Mesothelial cell of epicardium (in vitro differentiated cells): ENCODE measurements at places on chromosomes 5 and 9.

DNA sequence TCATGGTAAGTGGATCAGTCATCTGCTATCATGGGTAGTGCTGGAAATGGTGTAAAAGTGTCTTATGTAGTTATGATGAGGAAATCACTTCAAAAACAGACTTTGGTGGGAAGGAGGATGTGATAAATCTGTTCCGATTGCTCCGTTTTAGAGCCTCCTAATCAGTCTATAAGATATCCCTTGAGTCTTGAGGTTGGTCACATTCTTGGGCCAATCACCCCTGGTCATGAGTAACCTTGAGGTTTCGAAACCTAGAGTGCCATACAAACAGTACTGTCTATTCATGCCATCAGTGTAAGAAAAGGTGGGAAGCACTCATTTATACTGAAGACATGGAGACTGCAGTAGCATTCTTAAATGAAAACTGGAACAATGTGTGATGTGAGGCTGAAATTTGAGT is 45.8 kb downstream of the LRRTM2 start:
- H3K4me3 ChIP-seq: no peak overlapping the region
- no peaks in the 10 kb centered on the region for H3K27me3 ChIP-seq
- H3K4me1 ChIP-seq: peaks cover 20% of the 10 kb centered on the region
- H3K36me3 ChIP-seq: peaks cover 36% of the 10 kb centered on the region

GRCh38 chr9:113176803-113177202 is 26.0 kb downstream of the SLC31A2 start:
- H3K27ac ChIP-seq: no peak overlapping the region
- H3K36me3 ChIP-seq: peaks cover 54% of the 10 kb centered on the region
- H3K4me1 ChIP-seq: no peaks in the 10 kb centered on the region
- no peak overlapping the region for H3K4me3 ChIP-seq

GRCh38 chr5:174457141-174457678 is 267.2 kb upstream of the MSX2 start:
- no peaks in the 10 kb centered on the region for H3K36me3 ChIP-seq
- DNase-seq: no peak
- no peak overlapping the region for H3K27ac ChIP-seq
- peaks cover 69% of the 10 kb centered on the region for H3K4me1 ChIP-seq
- H3K4me3 ChIP-seq: no peak overlapping the region
- no peaks in the 10 kb centered on the region for H3K27me3 ChIP-seq

DNA sequence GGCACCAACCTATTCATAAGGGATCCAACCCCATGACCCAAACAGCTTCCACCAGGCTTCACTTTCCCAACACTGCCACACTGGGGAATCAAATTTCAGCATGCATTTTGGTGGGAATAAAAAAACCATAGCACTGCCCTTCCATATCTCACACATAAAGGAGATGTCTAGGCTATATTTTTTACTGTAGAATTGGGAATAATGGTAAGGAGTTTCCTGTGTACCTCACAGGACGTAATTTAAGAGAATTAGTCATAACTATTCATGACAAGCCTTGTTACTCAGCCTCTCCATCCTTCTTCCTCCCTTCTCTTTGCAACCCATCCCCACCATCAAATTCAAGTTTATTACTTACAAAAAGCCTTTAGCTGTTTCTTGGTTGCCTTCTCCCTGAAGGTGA is 352.1 kb downstream of the MLLT3 start:
- no peak overlapping the region for H3K4me3 ChIP-seq
- H3K27ac ChIP-seq: no peak overlapping the region
- no peaks in the 10 kb centered on the region for H3K36me3 ChIP-seq
- peaks cover 6% of the 10 kb centered on the region for H3K27me3 ChIP-seq

DNA sequence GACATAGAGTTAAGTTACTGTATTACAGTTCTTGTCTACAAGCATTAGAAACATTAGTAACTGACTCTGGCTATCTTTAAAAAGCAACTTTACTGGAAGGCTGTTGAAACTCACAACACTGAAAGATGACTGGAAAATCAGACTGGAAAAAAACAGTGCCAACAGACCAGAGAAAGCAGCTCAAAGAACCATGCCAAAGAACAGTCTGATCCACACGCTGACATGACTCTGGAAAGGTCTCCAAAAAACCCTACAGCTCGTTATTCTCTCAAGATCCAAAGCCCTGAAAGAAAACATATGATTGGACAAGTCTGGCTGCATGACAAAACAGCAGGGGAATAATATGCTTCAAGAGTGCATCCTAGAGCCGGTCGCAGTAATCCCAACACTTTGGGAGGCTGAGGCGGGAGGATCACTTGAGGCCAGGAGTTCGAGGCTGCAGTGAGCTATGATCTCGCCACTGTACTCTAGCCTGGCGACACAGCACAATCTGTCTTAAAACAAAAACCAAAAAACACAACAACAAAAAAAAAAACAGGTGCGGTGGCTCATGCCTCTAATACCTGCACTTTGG is 5.6 kb downstream of the GOLPH3 start:
- H3K36me3 ChIP-seq: peaks cover 19% of the 10 kb centered on the region
- H3K4me1 ChIP-seq: peaks cover 35% of the 10 kb centered on the region
- no peak for DNase-seq
- no peaks in the 10 kb centered on the region for H3K27me3 ChIP-seq
- no peak overlapping the region for H3K4me3 ChIP-seq
- H3K27ac ChIP-seq: peak overlapping the region; percentile 5

GRCh38 chr5:56077796-56078233 is 83.1 kb upstream of the IL6ST start:
- DNase-seq: no peak
- H3K4me3 ChIP-seq: no peak overlapping the region
- H3K27ac ChIP-seq: no peak overlapping the region

DNA sequence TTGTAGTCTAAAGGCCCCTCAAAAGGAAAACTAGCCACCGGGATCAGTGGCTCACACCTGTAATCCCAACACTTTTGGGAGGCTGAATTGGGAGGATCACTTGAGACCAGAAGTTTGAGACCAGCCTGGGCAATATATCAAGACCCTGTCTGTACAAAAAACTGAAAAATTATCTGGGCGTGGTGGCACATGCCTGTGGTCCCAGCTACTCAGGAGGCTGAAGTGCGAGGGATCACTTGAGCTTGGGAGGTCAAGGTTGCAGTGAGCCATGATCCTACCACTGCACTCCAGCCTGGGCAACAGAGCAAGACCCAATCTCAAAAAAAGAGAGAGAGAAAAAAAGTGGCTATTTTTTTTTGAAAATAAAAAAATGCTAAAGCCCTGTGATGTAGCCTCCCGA is 55.2 kb downstream of the FBXW11 start:
- no peaks in the 10 kb centered on the region for H3K36me3 ChIP-seq
- H3K4me1 ChIP-seq: peaks cover 19% of the 10 kb centered on the region
- no peak for DNase-seq
- no peak overlapping the region for H3K27ac ChIP-seq
- no peak overlapping the region for H3K4me3 ChIP-seq

- H3K27ac ChIP-seq: no peak overlapping the region
- no peak overlapping the region for H3K4me3 ChIP-seq
- no peak for DNase-seq
- peaks cover 32% of the 10 kb centered on the region for H3K36me3 ChIP-seq
- H3K27me3 ChIP-seq: no peaks in the 10 kb centered on the region
These were observed 88.5 kb downstream of the SUSD1 start for GRCh38 chr9:112086627-112087026.

GRCh38 chr5:93995126-93995621 is 253.8 kb upstream of the POU5F2 start:
- H3K27ac ChIP-seq: no peak overlapping the region
- no peaks in the 10 kb centered on the region for H3K27me3 ChIP-seq
- H3K4me1 ChIP-seq: peaks cover 14% of the 10 kb centered on the region
- H3K36me3 ChIP-seq: peaks cover under 1% of the 10 kb centered on the region

DNA sequence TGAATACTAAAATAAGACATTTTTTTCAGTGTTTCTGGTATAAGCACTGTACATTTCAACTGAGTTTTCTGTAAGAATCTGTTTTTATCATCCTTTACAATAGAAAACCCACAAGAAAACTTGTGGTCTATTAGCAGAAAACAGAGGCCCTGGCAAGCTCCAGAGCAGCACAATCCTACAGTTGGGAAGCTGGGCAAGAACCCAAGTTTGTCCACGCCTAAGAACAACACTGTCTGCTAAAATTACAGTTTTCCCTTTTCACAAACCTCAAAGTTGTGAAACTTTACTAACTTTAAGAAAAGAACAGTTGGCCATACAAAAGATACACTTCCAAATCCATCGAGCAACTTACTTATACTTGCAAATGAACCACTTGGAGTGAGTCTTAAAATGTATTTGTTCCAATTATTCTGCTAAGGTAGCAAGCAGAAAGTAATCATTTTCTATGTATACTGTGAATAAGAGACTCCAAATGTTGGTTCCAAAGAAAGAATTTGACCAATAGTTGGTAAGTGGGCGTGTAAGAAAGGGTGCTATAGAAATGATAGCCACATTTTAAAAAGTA is 982.0 kb upstream of the ARRDC3 start:
- no peaks in the 10 kb centered on the region for H3K36me3 ChIP-seq
- no peaks in the 10 kb centered on the region for H3K4me1 ChIP-seq
- no peak for DNase-seq

- H3K27ac ChIP-seq: no peak overlapping the region
- no peak for DNase-seq
- H3K36me3 ChIP-seq: peaks cover 3% of the 10 kb centered on the region
These were observed 8.5 kb upstream of the GLT6D1 start for GRCh38 chr9:135647884-135648283.

DNA sequence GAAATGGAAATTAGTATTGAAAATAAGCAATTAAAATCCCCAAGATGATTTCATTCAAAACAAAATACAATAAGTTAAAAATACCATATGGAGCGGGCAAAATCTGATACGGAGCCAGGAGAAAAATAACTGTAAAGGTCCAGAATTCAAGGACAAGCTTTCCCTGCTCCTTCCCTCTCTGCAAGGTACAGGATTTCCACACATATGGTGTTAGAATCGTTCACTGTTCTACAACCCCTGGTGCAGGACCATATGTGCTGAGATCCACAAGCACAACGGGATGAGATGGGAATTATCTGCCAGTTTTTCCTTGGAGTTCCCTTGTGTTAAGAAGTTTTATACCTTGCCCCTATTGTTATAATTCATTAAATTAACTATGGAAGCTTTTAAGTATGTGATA is 94.7 kb upstream of the DMAC1 start:
- DNase-seq: no peak
- H3K27ac ChIP-seq: no peak overlapping the region
- no peaks in the 10 kb centered on the region for H3K27me3 ChIP-seq
- H3K4me1 ChIP-seq: no peaks in the 10 kb centered on the region
- H3K36me3 ChIP-seq: no peaks in the 10 kb centered on the region
- no peak overlapping the region for H3K4me3 ChIP-seq

DNA sequence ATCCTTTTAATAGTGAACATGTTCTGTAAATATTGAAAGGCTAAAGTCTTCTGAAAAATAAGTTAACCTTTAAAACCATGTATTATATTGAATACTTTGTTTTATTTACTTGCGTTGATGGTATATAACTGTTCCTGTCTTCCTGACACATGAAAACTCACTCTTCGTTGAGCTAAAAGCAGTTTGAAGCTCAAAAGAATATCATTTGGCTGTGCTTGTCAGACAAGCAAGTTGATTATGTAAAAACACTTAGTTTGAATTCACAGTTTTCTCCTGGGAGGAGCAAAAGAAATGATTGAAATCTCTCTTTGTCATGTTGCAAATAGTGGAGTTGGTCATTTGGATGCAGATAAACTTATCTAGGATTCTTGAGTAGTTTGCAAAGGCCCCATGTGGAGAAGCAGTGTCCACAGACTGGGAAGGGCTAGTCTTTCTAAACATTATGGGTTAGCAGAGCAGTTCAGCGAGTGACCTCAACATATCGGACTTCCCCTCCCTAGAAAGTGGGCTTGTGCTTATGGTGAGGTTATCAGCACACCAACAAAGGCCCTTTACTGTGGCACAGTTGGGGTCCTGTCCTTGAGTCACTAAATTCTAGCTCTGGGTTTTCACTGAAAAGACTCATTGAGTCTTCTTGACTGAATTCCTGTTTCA is 290.4 kb downstream of the CSNK1G3 start:
- H3K27me3 ChIP-seq: peaks cover 5% of the 10 kb centered on the region
- DNase-seq: no peak
- no peaks in the 10 kb centered on the region for H3K36me3 ChIP-seq

- peak overlapping the region; percentile 0 for H3K27ac ChIP-seq
- H3K4me3 ChIP-seq: no peak overlapping the region
- peaks cover 3% of the 10 kb centered on the region for H3K36me3 ChIP-seq
- DNase-seq: no peak
- peaks cover 24% of the 10 kb centered on the region for H3K4me1 ChIP-seq
- H3K27me3 ChIP-seq: no peaks in the 10 kb centered on the region
These were observed 1016.8 kb upstream of the DMAC1 start for GRCh38 chr9:8816361-8816760.

DNA sequence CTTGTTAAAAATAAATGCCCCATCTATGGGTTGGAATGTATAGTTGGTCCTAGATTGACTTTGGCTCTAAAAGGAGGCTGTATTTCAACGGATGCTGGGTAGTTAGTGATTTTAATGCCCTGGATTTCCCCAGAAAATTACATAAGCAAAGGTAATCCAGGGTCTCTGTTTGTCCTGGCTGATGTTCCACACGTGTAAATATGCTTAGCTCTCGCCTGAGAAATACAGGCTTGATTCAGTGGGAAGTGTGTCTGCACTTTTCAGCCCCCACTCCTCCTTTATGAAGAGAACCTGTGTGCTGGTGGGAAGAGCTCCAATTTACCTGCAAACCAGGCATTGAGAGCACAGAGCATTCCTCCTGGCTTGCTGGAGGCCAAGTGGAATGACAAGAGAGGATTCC is 294.6 kb upstream of the CLINT1 start:
- no peaks in the 10 kb centered on the region for H3K36me3 ChIP-seq
- H3K27me3 ChIP-seq: peaks cover 4% of the 10 kb centered on the region
- DNase-seq: no peak
- H3K27ac ChIP-seq: no peak overlapping the region
- H3K4me1 ChIP-seq: peaks cover 18% of the 10 kb centered on the region

DNA sequence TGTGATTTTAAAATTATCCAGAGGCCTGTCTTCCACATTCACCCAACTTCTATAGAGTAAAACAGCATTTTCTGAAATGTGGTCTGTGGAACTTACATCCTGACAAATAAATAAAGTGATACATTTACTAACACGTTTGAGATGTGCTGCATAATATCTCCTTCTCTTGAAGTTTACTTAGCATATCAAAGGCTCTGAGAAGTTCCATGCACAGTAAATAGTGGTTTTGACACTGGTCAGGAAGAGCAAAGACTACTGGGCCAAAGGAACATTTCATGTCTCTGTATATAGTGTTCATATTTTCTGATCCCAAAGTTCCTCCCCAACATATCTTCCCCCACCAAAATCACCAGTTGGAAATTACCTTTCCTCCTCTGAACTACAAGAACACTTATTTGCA is 30.5 kb upstream of the TARS1 start:
- no peak overlapping the region for H3K27ac ChIP-seq
- DNase-seq: no peak
- no peaks in the 10 kb centered on the region for H3K36me3 ChIP-seq
- peaks cover 4% of the 10 kb centered on the region for H3K4me1 ChIP-seq
- peaks cover 2% of the 10 kb centered on the region for H3K27me3 ChIP-seq

DNA sequence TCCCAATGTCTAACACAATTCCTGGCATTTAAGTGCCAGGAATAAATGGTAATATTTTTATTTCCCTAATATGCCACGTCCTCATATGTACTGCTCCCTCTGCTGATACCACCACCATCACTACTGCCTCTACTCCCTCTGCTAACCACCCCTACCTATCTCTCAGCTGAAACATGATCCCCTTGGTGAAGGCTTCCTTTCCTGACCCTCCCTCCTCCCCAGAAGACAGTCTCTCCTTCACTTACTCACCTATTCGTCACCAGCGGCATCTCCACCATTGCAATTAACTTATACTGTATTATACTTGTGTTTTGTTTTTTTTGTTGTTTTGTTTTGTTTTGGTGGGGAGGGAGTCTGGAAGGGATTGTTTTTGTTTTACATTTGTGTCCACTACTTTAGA is 4.8 kb downstream of the DENND1A start:
- no peaks in the 10 kb centered on the region for H3K27me3 ChIP-seq
- H3K36me3 ChIP-seq: peaks cover 7% of the 10 kb centered on the region
- H3K27ac ChIP-seq: no peak overlapping the region
- no peak overlapping the region for H3K4me3 ChIP-seq
- peaks cover 28% of the 10 kb centered on the region for H3K4me1 ChIP-seq
